ENCODE measurements at places on chromosomes 5 and 9. TPM values are rescaled to one million over a fixed set of nuclear protein-coding genes. Genes with fewer than 3 reads are reported as not detected.

- DNase-seq = no peak
Observed at GRCh38 chr9:4147476-4148230, 152.2 kb downstream of the GLIS3 start.

- DNase-seq = no peak
Observed at GRCh38 chr5:59330680-59331079, 562.8 kb downstream of the PDE4D start.

The C5 gene
- total RNA-seq = 3.4 TPM

The SLC34A3 gene
- 0.10 TPM for total RNA-seq

The PFN3 gene
- not detected for total RNA-seq

DNA sequence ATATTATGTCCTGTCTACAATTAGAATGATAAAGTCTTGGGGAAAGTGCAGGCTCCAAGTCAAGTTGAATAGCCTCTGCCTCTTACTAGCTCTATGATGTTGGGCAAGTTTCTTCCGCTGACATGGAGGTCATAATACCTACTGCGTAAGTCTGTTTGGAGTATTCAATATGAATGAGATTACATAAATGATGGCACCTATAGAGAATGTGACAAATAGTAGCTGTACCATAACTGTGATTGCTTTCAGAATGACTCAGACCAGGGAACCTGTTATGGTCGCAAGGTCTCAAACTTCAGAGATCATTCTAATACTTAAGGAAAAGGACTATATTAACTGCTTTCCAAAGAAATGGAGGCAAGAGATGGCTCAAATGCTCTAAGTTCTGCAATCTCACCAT, 94.0 kb upstream of the ABCA1 start:
- no peak for DNase-seq

GRCh38 chr5:60147791-60148190, 254.3 kb upstream of the PDE4D start:
- peak; percentile 38 for DNase-seq

The NOXA1 gene
- not detected for total RNA-seq

The TAF11L10 gene
- total RNA-seq = not detected

DNA sequence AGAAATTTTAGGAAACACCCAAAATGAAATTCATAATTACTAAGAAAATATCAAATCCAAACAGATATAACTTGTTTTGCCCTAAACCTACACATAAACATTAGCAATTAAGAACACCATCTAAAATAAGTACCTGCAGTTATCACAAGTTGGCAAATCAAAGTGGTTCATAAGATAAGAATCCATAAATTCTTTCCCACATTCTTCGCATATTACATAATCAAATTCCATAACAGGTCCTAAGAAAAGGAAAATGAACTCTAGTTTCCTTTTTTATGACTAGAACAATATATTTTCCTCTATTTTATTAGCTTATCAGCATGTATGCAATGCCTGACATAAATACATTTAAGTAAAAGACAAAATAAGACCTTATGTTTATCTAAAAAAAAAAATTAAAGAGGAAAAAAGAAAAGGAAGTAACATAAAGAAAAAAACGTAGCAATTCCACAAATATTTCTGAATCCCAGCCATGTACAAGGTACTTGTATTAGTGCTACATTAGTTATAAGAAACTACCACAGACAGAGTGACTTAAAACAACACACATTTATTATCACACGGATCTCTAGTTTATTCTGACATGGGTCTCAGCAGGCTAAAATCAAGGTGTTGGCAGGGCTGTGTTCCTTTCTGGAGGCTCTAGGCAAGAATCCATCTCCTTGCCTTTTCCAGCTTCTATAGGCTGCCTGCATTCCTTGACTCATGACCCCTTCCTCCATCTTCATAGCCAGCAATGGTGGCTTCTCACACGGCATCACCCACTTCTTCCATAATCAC, 7.5 kb downstream of the XPA start:
- no peak for DNase-seq

- DNase-seq = no peak
Observed at GRCh38 chr9:121302786-121303185, 34.8 kb downstream of the GSN start.

- peak; percentile 43 for DNase-seq
Observed at GRCh38 chr9:95268681-95269080, 48.8 kb downstream of the FANCC start.

The VCP gene
- 438 TPM for total RNA-seq

- DNase-seq = peak; percentile 33
Observed at GRCh38 chr5:60521376-60522291, 178.3 kb downstream of the DEPDC1B start.

DNA sequence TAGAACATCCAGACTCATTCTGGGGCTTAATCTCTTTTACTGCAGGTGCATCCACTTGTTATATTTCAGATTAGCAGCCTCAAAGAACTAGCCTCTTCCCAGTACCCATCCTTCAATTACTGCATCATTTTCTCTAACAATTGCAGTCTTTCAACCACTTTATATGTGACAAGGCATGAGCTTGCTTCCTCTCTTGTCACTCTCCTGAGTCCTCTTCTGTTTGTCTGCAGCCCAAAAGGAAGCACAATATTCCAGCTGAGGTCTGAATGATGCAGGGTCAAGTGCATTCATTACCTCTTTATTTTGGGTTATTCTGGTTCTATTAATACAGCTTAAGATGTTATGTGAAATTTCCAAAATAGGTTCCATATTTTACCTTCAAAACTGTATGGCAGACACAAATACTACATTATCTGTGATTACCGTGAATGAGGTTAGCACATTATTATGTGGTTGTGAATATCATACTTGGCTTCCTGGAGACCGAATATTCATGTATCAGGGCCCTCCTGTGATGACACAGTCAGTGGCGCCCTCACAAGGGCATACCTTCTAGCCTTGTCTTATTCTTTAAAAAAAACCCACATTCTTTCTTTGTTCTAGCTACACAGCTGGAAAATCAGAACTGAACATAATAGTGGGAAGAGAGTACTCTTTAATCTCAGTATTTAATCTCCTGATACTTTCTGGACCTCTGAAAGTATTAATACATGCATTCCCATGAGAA, 323.8 kb downstream of the PDE4D start:
- peak; percentile 27 for DNase-seq

The PCDHB6 gene
- total RNA-seq = 0.49 TPM

- DNase-seq = no peak
Observed at GRCh38 chr9:4959031-4959430, 26.0 kb upstream of the JAK2 start.

The TMEFF1 gene
- 0.05 TPM for total RNA-seq

- DNase-seq = no peak
Observed at GRCh38 chr9:111186021-111186530, 143.9 kb downstream of the OR2K2 start.

- DNase-seq = peak; percentile 38
Observed at GRCh38 chr5:38831909-38832308, 13.9 kb upstream of the OSMR start.

GRCh38 chr9:93139365-93140182, 5.5 kb upstream of the NINJ1 start:
- DNase-seq = peak; percentile 84

DNA sequence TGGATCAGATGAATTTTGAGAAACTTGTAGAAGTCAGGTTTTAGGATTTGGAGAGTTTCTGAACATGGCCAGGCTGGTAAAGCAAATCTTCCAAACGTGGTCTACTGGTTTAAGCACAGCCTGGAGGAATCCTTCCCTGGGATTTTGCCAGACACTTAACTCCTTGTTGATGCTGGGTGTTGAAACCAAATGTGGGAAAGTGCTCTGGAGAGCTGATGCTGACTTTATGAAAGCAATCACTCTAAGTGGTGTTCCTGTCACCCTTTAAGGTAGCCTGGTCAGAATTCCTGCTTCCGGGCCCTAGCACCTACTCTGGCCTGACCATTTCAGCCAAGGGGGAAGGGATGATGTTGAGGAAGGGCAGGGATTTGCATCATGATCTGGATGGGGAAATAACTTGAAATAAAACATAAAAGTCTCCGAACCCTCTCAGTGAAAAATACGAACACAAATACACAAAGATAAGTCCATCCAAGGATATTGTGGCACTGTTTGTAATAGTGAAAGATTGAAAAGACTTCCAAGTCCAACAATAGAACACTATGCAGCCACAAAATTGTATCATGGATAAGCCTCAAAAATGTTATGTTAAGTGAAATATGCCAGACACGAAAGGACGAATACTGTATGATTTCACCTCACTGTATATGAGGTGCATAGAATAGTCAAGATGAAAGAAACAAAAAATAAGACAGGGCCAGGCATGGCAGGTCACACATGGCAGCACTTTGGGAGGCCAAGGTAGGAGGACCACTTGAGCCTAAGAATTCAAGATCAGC, 57.7 kb downstream of the PDE6A start:
- peak; percentile 82 for DNase-seq

The PCDHGB2 gene
- 0.57 TPM for total RNA-seq

- DNase-seq = peak; percentile 46
Observed at GRCh38 chr5:139140591-139141071, 57.5 kb downstream of the SIL1 start.

DNA sequence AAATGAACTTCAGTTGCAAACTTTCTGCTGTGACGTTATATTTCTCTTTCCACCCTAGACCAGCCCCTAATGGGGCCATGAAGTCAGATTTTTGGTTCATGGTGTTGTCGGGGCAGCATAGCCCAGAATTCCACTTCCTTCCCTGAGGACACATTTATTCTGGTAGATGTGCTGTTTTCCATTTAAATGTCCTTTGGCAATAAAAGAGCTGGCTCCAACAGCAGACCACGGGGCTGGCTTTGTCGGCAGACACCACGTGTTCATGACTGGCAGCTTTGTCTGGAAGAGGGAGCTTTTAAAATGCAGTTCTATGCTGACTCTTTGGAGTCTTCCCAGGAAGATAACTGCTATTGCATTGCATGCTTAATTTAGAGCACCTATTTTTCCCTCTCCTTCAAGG, 17.6 kb upstream of the LCP2 start:
- DNase-seq = no peak

DNA sequence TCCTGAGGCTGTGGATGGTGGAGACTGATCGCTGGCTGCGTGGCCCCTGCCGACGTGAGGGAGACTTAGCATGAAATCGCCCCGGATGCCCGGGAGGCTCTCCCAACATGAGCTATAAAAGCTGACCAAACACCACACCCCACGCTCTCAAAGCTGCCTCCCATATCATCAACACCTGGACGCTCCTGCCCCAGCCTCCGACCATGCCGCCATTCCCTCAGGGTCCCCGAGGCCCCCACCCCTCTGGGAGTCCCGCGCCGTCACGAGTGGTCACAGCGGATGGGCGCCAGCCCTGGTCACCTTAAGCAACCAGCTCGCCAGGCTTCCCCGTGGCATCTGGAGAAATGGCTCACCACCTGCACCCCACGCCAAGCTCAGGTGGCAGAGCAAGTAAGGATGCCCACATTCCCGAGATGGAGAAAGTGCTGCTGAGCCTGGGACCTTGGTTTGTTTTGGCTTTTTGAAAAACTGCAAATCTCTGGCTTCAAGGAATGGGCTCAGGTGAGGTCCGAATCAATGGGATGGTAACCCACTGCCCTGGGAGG, 196.0 kb downstream of the MED10 start:
- no peak for DNase-seq

DNA sequence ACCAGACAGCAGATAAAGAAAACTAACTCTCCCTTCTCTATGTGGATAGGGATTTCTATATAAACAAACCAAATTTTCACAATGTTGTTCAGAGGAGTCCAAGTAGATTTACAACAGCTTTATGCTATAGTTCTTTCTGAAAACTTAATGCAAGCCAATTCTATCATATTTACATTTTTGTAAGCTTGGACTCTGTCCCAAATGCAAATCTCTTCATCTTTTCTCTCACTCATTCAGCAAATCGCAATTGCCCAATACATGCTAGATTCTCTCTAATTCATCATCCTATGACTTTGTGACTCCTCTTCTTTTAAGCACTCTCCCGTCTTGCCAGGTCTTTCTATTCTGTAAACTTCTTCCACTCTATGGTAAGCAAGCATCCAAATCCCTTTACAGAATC, 39.1 kb upstream of the UGT3A2 start:
- DNase-seq = no peak

- DNase-seq = no peak
Observed at GRCh38 chr5:85320495-85320894, 935.8 kb upstream of the EDIL3 start.

The PITX1 gene
- total RNA-seq = 4.6 TPM

GRCh38 chr5:144210655-144211054, 40.0 kb downstream of the KCTD16 start:
- no peak for DNase-seq

All from M059J (cell line).